ENCODE measurements at places on chromosomes 7 and 10.
A peak's percentile ranks its signal among the peaks of the same experiment; 100 is the strongest.

DNA sequence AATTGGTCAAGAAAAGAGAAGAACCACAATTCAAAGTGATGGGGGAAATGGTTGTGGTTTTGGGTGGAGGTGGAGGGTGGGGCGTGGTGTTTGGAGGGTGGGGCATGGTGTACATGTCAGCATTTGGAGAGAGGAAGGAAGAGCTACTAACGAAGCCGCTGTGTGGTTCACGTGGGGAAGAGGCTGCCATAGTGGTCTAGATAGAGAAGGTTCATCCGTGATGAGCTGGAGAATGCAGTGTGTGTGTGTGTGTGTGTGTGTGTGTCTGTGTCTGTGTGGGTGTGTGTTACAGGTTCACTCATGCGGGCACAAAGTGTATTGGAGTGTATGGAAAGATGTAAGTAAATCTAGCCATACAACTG is 6.1 kb upstream of the VCL start:
- no peak for DNase-seq

DNA sequence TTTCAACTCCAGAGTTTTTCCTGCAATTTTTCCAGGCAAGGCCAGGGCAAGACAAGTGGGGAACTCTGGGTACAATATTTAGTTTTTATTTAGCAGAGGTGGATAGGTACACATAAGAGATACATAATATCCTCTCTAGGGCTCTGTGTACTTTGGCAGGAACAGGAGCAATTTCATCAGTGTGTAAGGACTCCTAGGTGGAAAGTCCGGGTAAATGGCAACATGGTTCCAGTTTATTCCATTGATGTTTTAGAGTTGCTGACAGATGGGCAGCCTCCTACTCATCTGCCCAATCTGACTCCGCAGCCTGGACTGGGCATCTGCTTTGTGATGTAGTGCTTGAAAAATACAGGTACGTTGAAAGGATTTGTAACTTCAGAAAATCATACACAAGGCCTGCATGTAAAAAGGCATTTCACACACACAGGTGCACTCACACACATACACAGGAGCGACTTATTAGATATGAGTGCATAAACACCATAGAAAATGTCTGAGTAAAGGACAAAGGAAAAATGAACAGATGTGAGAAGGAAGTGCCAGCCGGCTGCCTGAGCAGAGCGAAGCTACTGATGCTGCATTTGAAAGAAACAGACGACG is 5.7 kb downstream of the PON1 start:
- DNase-seq = no peak

DNA sequence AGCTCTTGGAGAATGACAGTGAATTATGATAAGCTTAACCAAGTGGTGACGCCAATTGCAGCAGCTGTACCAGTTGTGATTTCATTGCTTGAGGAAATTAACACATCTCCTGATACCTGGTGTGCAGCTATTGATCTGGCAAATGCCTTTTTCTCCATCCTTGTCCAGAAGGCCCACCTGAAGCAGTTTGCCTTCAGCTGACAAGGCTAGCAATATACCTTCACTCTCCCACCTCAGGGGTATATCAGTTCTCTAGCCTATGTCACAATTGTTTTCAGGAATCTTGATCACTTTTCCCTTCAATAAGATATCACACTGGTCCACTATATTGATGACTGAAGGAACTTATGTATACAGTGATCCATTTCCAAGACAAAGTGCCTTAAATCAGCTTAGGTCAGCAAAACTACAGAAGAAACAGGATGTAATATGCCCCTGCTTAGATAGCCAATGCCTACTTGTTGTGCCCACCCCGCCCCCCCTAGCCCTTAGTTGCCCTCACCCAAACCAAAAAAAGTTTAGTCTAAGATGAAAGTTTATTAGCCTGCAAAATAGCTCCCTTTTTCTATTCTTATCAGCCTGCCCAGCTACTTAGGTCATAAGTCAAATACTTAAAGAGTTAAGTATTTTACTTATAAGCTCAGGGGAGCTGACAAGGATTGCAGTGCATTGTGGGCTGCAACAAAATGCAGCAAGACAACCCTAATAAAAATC is 45.1 kb downstream of the PTPRE start:
- no peak for DNase-seq

DNA sequence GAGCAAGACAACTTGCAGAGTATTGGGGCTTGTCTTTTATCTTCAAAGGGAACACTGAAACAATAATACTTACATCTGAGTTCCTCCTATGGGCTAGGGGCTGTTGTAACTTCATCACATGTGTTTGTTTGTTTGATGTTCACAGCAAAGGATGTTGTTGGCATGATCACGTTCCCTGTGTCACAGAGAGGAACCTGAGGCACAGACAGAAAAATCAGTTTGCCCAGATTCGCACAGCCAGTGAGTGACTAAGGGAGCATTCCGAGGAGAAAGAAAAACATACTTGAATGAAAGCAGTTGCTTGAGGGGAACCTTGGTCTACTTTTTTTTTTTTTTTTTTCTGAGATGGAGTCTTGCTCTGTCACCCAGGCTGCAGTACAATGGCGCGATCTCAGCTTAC is 87.2 kb upstream of the PFKP start:
- DNase-seq = peak; percentile 43

DNA sequence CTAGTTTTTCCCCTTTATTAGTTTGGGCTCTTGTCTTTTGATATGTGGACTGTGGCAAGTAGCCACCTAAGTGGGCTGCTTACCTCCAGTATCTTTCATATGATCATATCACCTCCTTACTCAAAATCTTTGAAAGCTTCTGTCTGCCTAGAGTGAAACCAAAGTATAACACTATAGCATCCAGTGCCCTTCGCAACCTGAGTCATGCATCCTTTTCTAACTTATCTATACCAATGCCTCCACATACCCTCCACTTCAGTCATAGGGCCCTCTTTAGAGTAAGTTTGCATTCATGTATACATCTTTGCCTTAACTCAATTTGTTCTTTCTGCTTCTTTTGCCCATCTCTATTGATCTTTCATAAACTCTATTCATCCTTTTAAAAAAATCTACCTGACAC is 15.7 kb upstream of the MACC1 start:
- DNase-seq = no peak
